ENCODE measurements at places on chromosomes 4 and X.

- no peak for DNase-seq
These were observed 110.3 kb downstream of the MTNR1A start for GRCh38 chr4:186445040-186445439.

DNA sequence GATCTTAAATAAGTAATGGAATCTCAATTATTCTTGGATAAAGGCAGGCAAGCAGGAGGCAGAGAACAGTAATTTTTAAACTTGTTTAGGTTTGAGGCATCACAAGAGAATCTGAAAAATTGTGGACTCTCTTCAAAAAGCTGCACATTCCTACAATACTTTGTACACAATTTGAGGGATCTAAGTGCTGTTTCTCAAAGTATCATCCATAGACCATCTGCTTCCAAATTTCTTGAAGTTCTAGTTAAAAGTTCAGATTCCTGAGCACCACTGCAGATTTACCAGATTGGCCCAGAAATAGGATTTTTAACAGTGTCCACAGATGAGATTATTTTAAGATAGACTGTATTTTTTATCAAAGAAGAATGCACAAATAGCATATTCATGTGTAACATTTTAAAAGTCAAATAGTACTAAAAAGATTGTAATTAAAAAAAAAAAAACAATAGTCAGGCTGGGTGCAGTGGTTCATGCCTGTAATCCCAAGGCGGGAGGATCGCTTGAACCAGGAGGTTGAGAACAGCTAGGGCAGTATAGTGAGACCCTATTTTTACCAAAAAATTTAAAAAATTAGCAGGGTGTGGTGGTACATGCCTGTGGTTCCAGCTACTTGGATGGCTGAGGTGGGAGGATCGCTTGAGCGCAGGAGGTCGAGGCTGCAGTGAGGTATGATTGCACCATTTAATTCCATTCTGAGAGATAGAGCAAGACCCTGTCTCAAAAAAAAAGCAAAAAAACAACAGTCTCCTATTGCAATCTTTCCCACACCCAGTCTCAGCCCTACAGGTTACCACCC is 14.2 kb upstream of the FNIP2 start:
- no peak for DNase-seq

DNA sequence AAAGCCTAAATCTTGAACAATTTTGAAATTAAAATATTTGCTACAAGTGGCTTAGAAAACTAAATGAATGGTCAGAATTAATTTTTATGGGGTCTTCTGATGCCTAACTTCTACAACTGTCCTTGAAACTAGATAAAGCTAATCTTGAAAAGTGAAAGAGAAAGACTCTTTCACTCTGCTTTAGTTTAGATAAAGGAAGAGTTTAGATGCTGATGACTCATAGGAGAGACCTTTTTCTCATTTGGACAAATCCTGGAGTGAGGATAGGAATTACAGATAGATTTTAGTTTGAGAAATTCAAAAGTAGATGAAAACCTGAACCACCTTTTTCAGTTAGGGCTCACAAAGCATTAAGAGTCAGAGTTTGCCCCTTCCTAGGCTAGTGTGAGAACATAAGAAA is 342.3 kb upstream of the GRID2 start:
- peak; percentile 30 for DNase-seq

DNA sequence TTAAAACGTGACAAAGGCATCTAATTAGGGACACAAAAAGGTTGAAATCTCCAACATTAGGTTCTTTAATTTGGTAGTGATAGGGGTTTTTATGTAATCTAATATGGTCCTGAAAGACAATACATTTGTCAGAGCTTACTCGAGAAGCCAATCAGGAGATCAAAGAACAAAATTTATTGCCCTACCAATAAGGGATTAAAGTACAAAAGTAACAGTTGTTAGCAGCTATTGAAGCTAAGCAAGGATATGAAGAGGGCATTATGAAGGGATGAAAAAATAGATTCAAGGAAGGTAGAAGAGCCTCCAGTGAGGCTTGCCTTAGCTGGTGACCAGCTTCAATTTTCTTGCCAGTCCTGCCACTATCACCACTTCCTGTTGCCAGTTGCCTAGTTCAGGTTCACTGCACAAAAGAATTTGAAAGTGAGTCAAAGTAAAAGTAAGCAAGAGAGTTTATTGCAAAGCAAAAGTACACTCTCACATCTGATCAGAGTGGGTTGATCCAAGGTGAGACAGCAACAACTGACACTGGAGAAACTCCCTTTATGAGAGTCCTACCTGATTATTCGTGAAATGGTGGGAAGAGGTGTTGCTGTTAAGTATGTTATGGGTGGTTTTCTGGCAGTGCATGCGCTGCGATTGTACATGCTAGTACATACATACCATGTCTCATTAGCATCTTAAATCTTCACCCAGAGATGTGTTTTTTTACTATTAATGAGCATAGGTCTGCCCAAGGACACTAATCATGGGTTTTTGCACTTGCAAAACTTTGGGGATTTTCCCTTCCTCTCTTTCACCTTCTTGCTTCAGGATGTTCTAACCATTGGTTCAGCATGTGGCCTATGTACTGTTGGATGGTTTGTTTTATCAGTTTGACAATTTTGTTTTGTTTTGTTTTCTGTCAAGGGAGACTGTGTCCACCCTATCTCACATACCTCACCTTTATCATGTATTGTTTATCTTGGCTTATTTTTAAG is 263.2 kb upstream of the ITM2A start:
- no peak for DNase-seq

- no peak for DNase-seq
These were observed 61.4 kb downstream of the KLHL4 start for GRCh38 chrX:87578978-87579377.

Data from HCEC 1CT (cell line).